ENCODE measurements at places on chromosomes 11 and 22. TPM values are rescaled to one million over a fixed set of nuclear protein-coding genes. Genes with fewer than 3 reads are reported as not detected.
A peak's percentile ranks its signal among the peaks of the same experiment; 100 is the strongest.

GRCh38 chr11:65611758-65612603 lies 2.0 kb downstream of the MAP3K11 start:
- no peak for DNase-seq

Gene LARGE2
- total RNA-seq, result 6.0 TPM

Gene C11orf97
- not detected for total RNA-seq

- no peak for DNase-seq
Measured at GRCh38 chr22:23104187-23104971, 34.1 kb downstream of the GNAZ start.

Gene SEPTIN3
- 3.2 TPM for total RNA-seq

- DNase-seq, result no peak
Measured at GRCh38 chr11:111331711-111332479, 33.5 kb downstream of the POU2AF3 start.

DNA sequence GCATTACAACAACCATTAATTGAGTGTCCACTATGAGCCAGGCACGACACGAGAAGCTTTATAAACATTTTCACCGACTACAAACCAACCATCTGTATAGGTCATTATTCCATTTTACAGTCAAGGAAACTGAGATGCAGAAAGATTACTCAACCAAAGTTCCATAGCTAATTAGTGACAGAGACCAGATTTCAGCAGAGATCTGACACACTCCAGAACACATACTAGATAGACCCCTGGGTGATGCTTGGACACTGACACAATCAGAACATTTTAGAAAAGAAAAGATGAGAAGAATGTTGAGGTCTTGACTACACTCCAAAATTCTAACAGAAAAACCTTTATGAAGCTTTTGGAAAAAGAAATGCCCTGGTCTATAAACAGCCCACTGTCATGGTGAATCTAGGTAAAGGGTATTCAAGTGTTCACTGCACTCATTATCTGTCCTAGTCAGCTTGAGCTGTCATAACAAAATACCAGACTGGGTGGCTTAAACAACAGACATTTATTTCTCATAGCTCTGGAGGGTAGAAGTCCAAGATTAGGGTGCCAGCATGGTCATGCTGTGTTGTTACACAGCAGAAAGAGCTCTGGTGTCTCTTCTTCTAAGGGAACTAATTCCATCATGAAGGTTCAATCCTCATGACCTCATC lies 89.0 kb downstream of the RELT start:
- no peak for DNase-seq

Gene PLCB3
- total RNA-seq, result 32.4 TPM

GRCh38 chr22:36026741-36027140 lies 1.9 kb downstream of the RBFOX2 start:
- no peak for DNase-seq

- DNase-seq, result no peak
Measured at GRCh38 chr22:35299217-35299672, 449 bp upstream of the TOM1 start.

DNA sequence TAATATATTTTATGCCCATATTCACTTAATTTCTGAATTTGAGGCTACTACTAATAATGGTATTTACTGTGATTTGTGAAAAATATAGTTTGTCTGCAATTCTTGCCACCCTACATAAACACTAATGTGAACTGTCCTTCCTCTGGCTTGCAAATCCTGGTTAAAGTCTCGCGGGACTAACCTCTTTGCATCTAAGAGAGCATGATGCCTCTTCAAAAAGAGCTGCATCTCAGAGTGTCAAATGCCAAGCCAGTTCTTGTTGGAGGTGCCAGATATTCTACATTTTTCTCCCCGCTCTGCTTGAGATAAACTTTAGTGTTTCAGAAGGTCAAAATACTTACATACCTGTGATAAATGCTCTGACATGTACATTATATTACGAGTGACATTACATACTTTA lies 2.1 kb downstream of the ARHGAP42 start:
- DNase-seq, result no peak

DNA sequence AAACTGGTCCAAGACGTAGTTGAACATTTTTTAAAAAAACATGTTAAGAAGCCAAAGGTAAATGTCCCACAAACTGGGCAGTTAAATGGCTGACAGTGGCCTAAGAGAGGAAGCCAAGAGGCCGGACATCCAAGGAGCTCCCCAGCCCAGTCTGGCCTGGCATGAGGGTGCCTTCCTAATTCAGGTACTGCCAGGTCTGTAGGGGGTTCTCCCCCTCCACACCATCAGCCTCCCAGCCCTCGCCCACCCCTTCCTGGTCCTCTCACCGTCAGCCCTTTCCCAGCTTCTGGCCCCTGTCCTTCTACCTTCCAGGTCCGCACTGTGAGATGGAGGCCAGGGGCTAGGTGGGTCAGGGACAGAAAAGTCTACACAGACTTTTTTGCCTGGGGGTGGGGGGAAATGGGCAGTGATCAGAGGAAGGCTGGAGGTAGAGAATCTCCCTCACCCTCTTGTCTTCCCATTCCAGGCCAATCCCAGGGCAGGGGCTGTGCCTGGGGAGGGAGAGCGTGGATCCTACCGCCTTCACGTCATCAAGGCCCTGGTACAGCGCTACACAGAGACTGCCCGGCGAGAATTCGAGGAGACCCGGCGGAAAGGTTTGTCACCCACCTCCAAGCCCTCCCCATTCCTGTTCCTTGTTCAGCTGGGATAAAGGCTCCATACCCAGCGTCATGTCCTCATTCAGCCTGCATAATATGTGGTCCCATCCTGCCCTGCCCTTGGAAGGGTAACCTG lies 6.0 kb downstream of the ART5 start:
- no peak for DNase-seq

Gene PDGFB
- 29.8 TPM for total RNA-seq

DNA sequence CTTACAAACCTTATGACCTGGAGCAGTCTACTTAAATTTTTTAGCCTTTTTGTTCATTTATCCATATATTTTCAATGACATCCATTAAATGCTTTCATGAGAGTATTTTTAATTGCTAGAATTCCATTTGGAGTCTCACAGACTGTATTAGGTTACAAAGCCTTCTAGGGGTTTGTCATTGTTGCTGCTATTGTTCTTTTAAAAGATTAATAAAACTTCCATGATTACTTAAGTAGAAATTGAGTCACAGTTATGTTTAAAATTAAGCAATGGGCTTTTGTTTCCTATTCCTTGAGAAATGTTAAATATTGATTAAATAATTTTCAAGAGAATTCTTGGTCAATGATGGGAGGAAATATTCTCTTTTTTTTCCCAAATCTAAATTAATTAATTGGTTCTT lies 1408.4 kb upstream of the RAG2 start:
- DNase-seq, result no peak

DNA sequence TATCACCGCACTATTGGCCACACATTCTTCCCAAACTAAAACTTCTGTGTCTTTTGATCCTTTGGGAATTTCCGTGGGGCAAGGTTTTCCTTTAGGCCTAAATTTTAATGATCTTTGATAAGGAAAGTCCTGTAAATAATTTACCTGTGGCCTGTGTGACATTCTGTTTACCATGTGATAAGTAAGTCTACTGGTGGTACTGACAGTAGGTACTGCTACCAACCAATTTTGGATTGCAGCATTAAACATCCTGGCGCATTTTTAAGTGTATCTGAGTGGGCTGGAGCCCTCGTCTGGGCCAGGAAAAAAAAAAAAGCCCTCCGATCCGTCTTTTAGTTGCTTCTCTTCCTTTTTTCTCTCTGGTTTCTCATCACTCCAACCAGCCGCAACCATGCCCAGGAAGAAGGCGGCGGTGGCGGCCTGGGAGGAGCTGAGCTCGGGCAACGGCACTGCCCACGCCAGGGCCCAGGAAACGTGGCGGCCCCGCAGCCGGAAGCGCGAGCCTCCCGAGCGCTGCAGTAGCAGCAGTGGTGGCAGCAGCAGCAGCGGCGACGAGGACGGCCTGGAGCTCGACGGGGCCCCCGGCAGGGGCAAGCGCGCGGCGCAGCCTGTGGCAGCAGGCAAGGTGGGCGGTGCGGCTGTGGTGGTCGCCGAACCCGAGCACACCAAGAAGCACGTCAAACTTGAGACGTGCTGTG lies 33.6 kb downstream of the ASRGL1 start:
- DNase-seq, result peak; percentile 75

GRCh38 chr11:33339247-33339646 lies 82.1 kb downstream of the HIPK3 start:
- DNase-seq, result no peak

DNA sequence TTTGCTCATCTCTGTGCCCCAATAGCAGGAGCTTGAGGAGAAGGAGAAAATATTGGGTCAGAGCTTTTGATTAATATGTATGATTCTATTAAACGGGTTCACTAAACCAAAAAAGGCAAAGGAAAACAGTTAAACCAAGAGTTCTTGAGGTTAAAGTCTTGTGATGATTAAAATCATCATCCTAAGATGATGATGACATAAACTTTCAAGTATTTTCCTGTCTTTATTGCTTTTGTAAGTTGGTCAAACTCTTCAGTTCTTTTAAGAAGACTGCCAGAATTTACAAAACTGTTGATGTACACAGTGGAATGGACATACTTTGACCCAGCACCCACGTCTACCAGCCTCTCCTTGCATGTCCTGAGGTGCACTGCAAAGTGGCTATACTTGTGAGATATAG lies 41.0 kb downstream of the FDX1 start:
- no peak for DNase-seq

DNA sequence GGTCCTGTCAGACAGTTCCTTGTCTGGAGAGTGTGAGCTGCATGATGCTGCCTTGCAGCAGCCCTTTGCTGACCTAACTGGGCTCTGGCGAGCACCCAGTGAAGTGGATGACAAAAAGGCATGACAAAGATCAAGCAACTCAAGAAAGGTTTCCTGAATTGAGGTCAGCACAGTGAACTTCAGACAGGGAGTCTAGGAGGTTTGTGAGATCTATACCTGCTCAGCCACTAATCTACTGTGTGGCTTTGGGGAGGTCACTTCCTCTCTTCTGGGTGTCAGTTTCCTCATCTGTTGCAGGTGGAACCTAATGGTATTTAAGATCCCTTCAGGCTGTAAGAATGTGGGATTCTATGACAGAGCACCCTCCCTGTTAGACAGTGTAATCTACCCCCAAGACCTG lies 213.9 kb upstream of the NARS2 start:
- no peak for DNase-seq

GRCh38 chr11:95739108-95739938 lies 50.3 kb downstream of the FAM76B start:
- no peak for DNase-seq
